ENCODE measurements at places on chromosomes 12 and 14.

- no peak for DNase-seq
Measured at GRCh38 chr12:108341356-108341755, 2.2 kb upstream of the CMKLR1 start.

GRCh38 chr12:74418573-74418972 is 119.1 kb upstream of the ATXN7L3B start:
- no peak for DNase-seq

DNA sequence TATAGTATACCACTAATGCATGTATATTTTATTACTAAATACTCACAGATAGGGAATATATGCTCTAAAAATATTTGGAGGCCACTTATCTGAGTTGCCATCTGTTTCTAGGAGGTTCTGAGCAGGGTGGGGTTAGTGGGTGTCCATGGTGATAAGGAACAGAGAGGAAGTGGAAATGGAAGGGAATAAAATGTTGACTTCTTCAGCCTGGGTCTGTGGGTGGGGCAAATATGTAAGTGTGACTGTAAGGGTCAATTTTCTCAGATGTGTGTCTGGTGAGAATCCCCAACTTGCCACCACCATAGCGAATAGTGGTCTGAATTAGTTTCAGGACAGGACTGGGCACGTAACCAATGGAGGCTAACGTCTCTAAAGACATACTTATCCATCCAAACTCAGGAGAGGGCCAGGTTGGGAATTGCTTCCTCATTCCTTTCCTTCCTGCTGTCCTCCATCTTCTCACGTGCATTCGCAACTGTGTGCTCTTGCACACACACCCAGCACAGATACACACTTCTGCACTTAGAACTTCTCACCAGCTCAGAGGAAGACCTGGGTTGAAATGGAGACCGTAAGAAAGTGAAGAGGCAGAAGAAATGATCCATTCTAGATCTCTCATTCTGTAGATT is 54.2 kb upstream of the GZMB start:
- no peak for DNase-seq

- DNase-seq: no peak
Measured at GRCh38 chr14:73254247-73255004, 17.1 kb downstream of the PAPLN start.

DNA sequence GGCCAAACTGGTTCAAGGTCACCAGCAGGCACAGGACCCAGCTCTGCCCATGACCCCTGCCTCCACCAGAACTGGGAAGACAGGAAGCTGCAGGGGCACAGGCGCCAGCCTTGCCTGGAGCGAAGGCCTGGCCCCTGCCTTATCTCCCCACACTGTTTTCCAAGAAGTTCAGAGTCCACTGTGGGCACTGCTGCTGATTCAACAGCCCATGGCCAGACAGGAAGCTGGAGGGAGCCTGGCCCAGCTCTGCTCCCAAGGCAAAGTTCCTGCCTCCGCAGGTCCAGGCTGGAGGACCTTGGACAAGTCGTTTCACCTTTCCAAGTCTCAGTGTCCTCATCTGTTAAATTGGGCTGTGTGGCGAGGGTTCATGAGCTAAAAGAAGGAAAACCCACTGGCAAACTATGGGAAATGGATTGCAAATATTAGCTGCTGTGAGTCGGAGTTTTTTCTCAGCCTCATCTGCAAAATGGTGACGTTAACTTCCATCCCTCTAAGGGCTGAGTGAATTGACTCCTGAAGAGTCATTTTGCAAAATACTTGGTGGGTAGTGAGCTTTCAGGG is 1.2 kb downstream of the PHETA1 start:
- DNase-seq: no peak

DNA sequence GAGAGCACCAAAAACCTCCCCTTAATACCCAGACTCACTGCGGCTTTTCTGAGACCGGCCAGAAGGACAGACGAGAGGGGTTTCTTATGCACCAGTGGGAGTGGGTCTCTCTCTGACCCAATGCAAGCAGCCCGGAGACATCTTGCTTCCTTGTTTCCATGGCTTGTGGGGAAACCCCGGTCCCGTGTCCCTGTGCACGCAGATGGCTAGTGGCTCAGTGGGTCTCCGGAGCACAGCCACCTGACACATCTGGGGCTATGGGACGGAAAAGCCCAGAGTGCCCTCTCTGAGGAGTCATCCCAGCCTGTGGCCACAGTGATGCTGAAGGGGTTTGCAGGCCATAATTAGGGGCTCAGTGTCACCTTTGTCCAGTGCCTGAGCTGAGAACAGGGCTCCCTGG is 197.6 kb downstream of the PHETA1 start:
- no peak for DNase-seq

GRCh38 chr12:114096461-114096860 is 130.3 kb upstream of the RBM19 start:
- DNase-seq: no peak

- no peak for DNase-seq
Measured at GRCh38 chr12:2638273-2639019, 156.3 kb upstream of the FKBP4 start.

- no peak for DNase-seq
Measured at GRCh38 chr12:112401054-112401453, 8.4 kb downstream of the RPL6 start.

DNA sequence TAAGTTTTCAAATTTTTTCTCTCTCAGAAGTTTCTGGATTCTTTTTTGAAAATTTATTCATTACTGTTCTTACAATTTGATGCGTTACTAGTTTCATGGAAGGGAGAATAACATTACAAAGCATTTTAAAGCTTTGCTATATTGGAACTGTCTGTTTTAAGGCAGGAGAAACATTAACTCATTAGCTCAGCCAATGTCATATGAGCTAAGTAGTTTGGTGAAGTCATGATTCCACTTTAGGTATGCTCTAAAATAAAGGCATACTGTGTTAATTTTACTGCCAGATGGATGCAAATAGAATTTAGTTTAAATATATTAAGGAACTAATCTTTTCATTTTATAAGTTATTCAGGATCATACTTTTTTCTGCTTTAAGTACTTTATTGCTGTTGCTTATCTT is 46.0 kb downstream of the ARID2 start:
- no peak for DNase-seq

DNA sequence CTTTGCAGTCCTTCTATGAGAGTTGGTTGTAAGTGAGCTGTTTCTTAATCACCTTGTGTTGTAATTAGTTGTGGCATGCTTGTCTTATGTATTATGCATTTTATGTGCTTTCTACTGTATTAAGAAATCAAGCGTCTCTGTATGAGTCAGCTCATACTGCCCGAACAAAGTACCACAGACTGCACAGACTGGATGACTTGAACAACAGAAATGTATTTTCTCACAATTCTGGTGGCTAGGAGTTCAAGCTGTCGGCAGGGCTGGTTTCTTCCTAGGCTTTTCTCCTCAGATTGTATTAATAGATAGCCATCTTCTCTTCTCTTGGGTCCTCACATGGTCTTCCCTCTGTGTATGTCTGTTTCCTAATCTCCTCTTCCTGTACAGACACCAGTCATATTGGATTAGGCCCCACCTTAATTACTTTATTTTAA is 77.7 kb downstream of the FLRT2 start:
- no peak for DNase-seq

DNA sequence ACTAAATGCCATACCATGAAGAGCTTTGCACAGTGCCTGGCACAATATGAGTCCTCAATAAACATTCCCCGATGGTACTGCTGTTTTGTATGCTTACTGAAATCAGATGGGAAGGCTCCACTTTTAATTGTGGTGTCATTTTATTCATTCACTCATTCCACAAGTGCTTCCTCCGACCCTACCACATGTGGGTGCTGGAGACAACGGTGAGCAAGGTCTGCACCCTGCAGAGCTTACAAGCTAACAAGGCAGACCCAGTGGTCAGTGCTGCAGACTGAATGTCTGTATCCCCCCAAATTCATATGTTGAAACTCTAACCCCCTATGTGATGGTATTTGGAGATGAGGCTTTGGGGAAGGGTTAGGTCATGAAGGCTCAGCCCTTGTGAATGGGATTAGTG is 48.3 kb downstream of the RFX4 start:
- DNase-seq: no peak

DNA sequence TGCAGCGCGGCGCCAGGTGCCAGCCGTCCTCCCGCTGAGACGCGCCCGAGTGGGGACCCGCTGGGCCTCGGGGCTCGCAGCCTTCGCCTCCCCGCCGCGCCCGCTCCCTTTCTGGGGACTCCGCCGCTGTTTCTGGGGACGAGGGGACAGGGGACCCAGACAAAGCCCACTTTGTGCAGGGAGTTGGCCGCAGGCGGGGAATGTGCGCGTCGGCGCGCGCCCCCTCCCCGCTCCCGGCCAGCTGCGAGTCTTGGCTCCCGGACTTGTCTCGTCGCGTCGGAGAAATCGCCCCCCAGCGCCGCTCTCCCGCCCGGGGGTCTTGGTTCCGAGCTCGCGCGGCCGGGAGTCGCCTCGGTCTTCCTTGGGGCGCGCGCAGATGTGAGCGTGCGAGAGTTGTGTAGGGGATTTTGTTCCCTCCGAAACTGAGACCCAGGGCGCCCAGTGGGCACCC is 717 bp downstream of the VASH1 start:
- DNase-seq: no peak

DNA sequence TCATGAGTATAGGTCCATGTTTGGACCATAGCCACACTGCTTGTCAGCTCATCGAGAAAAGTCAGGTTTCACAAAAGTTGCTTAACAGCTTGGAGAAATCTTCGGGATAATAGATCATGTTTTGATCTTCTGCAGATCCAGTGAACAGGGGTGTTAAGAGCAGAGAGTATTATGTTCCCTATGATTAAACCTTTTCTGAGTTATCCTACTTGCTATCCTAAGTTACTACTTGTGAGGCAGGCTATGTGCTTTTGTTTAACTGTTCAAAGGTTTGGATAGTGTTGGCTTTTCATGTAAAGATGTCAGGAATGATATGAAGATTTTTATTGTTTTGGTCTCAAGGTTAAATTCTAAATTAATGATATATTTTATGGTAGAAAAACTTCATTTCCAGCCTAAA is 11.1 kb downstream of the NAA30 start:
- no peak for DNase-seq

DNA sequence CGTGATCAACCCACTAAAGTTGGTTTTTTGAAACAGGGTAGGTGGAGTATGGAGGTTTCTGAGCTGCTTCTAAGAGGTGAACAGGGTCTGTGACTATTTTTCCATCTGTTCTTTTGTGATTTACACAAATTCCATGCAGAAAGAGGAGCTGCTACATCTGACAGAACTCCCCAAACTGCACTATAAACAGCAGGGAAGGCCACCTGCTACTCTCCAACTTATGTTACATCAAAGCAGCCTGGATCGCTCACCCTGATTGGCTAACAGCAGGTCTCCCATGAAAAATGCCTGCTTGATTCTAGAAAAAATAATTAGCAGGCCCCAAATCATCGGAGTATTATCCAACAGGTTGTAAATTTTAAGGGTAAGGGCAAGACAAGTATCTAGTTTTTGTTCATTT is 282.9 kb upstream of the FLRT2 start:
- DNase-seq: no peak

DNA sequence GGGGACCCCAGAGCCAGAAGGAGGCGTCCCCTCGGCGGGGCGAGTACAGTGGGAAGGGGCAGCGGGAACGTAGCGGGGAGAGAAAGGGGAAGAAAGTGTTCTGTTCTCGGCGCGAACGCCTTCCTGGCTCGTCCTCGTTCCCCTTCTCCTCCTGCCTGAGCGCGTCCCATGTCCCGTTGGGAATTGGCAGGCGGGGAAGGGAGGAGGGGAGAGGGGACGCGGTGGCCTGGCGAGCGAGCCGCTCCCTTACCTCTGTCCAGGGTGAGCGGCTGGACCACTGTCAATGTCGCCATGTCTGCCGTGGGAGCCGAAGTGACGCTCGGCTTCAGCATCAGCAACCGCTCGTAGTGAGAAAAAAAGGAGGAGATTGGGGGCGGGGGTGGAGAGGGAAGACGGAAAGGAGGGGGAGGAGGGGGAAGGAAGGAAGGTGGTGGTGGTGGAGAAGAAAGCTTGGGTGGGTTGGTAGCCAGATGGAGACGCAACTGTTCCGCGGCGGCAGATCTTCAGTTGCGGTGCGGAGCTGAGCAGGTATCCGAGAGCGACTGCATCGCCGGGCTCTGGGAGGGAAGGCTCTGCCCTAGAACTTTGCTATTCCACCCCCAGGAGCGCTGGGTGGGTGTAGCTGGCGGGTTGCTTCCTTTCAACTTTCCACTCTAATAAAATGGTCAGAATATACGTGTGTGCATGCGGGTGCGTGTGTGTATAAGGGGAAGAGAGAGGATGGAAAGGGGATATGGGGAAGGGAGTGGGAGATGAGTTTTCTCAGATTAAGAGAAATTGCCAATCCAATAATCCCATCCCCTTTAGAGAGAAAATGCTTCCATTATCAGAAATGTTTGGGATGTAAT is at the start of gene LIN7A:
Gene LIN7A (minus strand): TSS at position 544 of the 848 bp plus-strand sequence. CDS start 212 bp downstream, at position 332.
- no peak for DNase-seq

DNA sequence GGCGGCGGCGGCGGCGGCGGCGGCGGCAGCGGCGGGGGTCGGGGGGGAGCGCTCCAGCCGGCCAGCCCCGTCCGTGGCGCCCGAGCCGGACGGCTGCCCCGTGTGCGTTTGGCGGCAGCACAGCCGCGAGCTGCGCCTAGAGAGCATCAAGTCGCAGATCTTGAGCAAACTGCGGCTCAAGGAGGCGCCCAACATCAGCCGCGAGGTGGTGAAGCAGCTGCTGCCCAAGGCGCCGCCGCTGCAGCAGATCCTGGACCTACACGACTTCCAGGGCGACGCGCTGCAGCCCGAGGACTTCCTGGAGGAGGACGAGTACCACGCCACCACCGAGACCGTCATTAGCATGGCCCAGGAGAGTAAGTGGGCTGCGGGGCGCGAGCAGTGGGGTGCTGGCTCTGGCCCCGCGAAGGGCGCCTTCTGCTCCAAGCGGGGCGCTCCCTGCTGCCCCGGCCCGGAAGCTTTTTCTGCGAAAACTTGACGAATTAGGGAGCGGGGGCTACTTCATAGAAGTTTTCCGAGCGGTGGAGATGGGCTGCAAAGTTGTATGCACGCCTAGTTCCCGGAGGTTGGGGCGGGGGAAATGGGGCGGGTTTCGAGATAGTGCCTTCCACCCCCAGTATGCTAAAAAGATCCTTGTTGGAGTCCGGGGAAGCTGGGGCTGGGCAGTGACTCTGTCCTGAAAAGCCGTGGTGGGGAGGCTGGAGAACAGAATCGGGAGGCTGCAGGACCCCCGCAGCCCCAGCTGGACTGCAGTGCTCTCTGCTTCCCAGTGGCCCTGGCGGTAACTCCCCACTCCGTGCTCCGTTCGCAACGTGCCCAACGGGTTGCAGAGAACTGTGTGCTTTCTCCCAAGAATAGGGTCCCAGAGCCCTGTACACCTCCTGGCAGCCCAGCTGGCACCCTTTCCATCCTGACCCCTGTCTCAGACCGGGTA is 751 bp downstream of the GDF11 start:
- no peak for DNase-seq

- DNase-seq: no peak
Measured at GRCh38 chr12:18135509-18135908, 45.5 kb upstream of the RERGL start.

- no peak for DNase-seq
Measured at GRCh38 chr14:72049462-72049861, 117.2 kb downstream of the RGS6 start.

DNA sequence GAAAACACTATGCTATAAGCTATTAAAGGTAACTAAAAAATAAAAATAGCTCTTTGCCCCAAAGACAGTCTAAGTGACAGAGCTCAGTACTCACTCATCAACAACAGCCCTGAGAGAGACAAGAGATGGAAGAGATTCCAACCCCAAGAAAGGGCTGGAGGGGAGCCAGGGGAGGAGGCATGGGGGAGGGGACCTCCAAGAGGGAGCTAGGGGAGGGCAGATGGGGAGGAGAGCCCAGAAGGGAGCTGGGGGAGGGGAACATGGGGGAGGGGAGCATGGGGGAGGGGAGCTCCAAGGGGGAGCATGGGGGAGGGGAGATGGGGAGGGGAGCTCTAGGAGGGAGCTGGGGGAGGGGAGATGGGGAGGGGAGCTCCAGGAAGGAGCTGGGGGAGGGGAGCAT is 7.7 kb downstream of the SSH1 start:
- DNase-seq: no peak

- DNase-seq: no peak
Measured at GRCh38 chr12:39442831-39443080, 164 bp downstream of the KIF21A start.

All from stimulated activated CD8-positive, alpha-beta memory T cell treated with anti-CD3 and anti-CD28 coated beads, Interleukin-12 subunit alpha, Interleukin-12 subunit beta, amount 100 ng/mL, for 1 hour (primary cell).